Stimulated activated CD4-positive, alpha-beta T cell treated with anti-CD3 and anti-CD28 coated beads, Interleukin-15, amount 100 ng/mL, for 1 hour (primary cell): ENCODE measurements at places on chromosomes 16 and 17.

DNA sequence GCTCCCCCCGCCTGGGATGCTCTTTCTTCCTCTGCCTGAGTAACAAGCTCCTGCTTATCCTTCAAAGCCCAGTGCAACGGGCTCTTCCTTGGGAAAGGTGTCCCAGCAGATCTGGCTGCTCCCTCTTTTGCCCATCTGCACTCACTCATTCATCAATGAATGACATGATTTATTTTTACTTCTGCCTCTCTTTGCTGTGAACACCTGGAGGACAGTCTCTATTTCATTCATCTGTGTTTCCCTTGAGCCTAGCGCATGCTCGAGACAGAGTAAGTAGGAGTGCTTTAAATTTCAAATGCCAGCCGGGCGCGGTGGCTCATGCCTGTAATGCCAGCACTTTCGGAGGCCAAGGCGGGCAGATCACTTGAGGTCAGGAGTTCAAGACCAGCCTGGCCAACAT lies 22.0 kb upstream of the GINS2 start:
- no peak for DNase-seq

DNA sequence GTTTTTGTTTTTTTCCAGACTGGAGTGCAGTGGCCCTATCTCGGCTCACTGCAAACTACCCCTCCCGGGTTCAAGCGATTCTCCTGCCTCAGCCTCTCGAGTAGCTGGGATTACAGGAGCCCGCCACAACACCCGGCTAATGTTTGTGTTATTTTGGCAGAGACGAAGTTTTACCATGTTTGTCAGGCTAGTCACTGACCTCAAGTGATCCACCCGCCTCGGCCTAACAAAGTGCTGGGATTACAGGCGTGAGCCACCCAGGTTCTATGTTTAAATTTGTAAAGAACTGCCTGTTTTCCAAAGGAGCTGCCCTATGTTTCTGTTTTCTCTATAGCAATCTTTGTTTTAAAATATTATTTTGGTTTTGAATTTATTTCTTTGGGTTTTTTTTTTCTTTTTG lies 13.8 kb upstream of the C16orf87 start:
- no peak for DNase-seq

DNA sequence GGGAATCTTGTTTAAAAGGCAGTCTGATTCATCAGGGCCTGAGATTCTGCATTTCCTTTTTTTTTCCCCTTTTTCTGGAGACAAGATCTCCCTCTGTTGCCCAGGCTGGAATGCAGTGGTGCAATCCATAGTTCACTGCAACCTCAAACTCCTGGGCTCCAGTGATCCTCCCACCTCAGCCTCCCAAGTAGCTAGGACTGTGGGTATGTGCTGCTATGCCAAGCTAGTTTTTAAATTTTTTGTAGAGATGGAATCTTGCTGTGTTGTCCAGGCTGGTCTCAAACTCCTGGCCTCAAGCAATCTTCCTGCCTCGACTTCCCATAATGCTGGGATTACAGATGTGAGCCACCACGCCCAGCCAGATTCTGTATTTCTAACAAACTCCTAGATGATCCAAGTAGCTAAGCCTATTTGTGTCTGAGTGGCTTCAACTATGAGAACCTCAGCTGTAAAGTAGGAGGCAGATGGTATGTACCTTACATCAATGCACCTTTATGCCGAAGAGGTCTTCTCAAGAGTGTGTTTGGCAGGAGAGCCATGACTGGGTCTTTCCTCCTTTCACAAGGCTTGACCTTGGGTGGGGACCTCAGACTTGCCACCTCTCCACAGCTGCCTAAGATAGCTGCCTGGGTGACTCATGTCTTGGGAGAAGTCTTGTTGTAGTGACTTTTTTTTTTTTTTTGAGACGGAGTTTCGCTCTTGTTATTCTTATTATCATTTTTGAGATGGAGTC lies 10.9 kb downstream of the LDAF1 start:
- no peak for DNase-seq

DNA sequence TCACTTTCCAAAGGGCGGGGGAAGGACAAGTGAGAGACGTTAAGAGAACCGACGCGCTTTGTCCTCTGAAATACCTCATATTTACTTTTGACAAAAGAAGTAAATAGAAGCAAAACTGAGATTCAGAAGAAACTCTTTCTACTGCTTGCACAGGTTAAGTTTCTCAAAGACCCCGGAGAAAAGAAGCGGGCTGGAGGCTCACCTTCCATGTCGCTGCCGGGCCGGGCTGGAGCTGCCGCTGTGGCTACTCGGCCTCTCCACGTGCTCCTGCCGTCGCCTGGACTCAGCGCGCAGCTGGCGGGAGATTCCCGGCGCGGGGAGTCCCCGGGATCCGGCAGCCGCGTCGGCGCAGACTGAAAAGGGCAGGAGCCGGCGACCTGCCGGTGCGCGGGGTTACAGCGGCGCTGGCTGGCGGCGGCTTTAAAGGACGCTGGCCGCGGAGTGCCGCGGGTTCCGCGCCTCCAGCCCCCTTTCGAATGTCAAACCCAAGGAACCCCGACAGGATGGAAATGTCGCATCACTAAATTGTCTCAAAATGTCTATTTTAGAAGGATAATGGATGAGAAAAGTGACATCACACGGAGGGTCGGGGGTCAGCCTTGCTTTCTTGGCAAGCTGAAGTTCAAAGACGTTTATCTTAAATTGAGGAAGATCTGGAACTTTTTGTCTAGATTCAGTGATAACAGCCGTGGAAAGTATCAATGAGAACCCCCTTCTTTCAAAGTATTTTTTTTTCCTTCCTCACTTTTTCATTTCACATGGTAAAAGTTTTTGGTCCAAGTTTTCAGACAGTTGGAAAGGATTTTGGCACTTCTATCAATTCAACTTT lies at the start of gene IKZF3:
Gene IKZF3, minus strand, starts transcription at position 395 of the 829 bp plus-strand sequence. Its CDS starts 186 bp downstream, at position 209.
- peak; percentile 68 for DNase-seq

DNA sequence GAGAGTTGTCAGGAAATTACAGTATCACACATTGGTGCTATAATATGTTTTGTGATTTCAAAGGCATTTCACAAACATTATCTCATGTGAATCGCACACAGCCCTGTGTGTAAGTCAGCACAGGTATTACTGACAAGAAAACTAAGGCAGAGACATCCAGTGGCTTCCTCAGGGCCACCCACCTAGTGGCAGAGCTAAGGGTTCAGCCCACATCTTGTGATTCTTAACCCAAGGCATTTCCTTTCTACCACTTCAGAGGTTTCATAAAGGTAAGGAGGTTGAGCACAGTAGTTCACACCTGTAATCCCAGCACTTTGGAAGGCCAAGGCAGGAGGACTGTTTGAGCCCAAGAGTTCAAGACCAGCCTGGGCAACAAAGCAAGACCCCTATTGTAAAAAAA lies 58.2 kb downstream of the STX8 start:
- no peak for DNase-seq

DNA sequence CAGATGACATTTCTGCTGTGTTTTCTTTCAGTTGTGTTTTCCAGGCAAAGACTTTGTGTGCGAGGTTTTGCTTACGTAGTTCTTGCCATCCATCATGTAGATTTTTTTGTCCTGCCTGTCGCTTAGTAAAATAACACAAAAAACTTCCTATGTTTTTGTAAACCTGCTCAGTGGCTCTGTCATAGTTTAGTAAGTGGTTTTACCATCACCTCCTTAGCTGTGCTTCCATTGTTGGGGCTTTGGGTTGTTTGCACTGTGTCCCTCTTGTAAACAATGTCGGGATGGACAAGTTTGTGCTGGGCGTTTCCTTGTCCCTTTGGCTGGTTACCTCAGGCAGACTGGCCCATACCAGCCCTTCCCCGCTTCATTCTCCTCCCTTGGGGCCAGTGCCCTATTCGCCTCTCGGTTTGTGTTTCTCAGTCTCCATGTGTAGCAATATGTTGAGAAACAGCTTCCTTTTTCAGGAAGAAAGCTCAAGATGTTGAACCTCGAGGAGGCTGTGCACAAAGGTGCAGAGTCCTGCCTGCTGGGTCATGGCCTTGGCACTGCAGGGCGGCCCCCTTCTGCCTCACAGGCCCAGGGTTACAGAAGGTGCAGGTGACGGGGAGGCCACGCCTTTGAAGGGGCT lies 74.6 kb downstream of the KSR1 start:
- no peak for DNase-seq

- DNase-seq: no peak
Observed at GRCh38 chr16:79452671-79453070, 147.9 kb downstream of the MAF start.

GRCh38 chr16:71672125-71672524 lies 46.1 kb downstream of the MARVELD3 start:
- no peak for DNase-seq

- DNase-seq: no peak
Observed at GRCh38 chr17:59893676-59894100, 767 bp downstream of the RPS6KB1 start.

GRCh38 chr17:8628172-8628571 lies 2.4 kb downstream of the MYH10 start:
- DNase-seq: no peak

DNA sequence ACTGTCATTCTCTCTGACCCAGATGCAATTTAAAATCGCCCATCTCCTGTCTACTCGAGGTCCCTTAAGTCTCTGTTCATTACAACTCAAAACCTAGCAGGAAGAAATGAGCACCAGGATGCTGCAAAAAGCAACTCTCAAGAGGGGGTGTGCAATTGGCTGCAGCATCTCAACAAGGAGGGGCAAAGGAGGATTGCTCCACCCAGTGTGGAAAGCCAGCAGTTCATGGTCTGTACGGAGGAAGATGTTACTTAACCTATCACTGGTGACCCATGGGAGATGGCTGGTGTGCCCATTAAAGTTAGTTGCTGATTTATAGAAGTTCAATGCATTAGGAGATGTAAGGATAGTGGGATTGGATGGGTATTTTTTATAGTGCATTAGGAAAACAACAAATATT lies 147.4 kb downstream of the CDK5R1 start:
- DNase-seq: no peak

DNA sequence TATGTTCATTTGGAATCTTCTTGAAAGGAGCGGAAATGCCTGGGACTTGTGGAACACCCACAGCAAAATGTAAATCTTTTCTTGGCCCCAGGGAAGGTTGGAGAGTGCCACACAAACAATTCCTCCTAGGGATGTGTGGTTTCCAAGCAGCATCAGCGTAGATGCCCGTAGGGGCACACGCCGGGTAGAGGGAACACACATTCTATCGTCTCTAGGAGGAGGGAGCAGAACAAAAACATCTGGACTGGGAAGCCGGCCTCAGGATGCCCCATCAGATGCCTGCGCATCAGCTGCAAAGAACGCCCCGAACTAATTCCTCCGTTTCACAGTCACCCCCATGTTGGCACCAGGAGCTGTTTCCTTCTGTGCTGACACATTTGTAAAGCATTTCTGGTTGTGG lies 357.9 kb upstream of the ZFHX3 start:
- no peak for DNase-seq

DNA sequence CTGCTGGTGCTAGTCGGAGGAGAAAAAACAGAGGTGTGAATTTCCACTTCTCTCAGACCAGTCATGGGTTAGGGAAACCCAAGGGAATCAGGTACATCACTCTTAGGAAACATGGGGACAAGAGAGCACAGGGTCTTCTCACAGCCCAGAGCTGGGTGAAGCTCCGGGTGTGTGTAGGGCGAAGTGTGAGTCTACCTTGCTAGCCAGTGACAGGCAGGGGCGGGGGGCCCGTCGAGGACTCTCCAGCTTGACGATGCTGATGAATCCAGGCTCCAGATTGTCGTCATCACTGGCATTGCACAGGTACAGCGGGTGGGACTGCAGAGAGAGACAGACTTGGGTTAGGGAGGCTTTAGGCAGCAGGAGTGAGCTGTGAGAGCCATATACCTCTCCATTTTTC lies 18.7 kb upstream of the SUPT4H1 start:
- DNase-seq: no peak
